ENCODE measurements at places on chromosomes 2 and 18.

- DNase-seq = no peak
Observed at GRCh38 chr2:42752314-42752713, 11.6 kb downstream of the OXER1 start.

DNA sequence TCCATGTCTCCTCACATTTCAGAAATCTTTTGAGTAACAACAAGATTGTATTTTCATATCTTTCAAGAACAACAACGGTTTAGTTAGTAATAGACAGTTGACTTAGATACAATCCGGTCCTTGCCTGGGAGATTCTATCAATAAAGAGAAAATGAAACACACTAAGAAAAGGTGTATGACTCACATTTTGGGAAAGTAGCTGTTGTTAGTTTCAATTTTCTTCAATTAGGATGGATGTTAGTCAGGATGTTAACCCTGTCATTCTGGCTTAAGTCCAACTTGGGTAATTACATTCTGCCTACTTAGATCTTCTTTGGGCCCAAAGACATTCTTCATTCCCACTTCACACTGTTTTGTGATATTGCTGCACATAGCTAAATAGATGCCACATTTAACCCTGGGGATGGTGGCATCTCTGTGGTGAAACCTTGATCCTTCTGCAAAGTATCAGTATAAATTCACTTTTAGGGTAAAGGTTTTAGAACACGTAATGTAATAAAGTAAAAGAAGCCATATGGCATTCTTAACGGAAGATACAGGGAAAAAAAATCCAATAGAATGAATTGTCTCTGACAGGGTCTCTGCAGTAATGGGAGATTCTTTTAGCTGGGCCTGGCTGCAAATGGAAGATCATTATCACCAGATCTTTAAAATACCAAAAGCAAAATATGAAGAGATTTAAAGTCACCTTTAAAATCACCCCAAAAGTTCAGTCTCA lies 365.5 kb downstream of the FIGN start:
- DNase-seq = no peak

DNA sequence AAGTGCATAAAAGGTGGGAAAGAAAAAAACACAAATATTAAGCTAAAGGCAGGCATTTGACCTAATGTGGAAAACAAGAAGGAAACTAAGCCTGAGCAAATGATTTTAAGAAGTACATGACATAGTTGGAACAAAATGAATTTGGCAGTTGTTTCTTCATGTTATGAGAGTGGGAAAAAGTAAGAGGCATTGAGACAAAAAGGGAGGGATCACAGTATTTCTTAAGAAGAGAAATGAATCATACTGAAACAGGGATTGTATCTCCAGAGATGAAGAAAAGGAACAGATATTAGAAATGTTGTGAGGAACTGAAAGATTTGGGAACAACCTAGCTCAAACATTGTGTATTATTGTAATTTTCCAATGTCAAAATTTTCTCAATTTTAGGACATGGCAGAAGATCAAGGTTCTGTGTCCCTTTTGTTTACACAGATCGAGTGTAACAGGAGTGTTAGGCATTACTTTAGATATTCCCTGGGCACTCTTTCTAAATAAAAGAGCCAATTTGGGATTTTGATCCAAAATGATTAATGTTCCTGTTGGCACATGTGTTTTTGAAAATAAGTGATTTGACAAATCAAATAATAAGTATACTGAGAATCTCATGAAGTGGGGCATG lies 98.6 kb downstream of the CALCRL start:
- DNase-seq = no peak

- no peak for DNase-seq
Observed at GRCh38 chr18:54872681-54873080, 44.4 kb downstream of the RAB27B start.

- no peak for DNase-seq
Observed at GRCh38 chr18:4198956-4199355, 256.2 kb downstream of the DLGAP1 start.

DNA sequence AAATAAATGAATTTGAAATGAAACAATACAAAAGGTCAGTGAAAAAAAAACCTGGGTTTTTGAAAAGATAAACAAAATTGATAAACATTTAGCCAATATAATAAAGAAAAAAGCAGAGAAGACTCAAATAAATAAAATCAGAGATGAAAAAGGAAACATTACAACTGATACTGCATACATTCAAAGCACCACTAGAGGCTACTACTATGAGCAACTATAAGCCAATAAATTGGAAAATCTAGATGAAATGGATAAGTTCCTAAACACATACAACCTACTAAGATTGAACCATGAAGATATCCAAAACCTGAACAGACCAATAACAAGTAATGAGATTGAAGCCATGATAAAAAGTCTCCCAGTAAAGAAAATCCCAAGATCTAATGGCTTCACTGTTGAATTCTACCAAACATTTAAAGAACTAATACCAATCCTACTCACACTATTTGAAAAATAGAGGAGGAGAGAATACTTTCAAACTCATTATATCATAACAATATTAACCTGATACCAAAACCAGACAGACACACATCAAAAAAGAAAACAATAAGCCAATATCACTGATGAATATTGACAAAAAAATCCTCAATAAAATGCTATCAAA lies 80.8 kb upstream of the CERS6 start:
- no peak for DNase-seq

- peak; percentile 42 for DNase-seq
Observed at GRCh38 chr18:63518178-63519012, 23.8 kb upstream of the SERPINB12 start.

DNA sequence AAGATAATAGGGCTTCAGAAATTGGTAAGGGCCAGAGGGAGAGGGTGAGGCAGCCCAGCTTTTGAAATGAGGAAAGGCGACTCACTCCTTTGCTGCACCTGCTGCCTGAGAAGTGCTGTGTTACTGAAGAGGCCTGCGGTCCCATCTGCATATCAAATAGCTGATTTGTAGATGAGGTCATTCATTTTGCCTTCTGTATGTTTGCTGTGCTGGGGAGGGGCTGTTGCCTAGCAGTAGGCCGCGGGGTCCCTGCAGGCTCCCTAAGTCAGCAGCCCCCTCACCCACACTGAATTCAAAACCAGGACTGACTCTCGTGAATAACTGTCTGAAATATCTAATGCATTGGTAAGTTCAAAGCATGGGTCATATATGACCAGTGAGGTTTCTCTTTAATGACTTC lies 377.2 kb downstream of the SOX11 start:
- DNase-seq = no peak

GRCh38 chr2:199144036-199144435 lies 313.7 kb downstream of the SATB2 start:
- DNase-seq = no peak

DNA sequence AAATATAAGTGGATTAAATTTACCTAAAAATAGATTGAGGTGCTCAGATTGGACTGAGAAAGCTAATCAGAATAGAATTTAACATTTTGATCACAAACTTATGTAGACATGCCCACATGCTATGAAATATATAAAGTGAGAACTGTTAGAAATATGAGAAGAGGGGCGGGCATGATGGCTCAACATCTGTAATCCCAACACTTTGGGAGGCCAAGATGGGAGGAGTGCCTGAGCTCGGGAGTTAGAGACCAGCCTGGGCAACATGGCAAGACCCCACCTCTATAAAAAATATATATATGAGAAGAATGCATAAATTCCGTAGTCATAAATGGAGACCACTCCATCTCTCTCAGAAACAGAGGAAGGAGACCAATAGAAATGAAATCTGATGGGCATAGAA lies 25.7 kb downstream of the NTSR2 start:
- no peak for DNase-seq

DNA sequence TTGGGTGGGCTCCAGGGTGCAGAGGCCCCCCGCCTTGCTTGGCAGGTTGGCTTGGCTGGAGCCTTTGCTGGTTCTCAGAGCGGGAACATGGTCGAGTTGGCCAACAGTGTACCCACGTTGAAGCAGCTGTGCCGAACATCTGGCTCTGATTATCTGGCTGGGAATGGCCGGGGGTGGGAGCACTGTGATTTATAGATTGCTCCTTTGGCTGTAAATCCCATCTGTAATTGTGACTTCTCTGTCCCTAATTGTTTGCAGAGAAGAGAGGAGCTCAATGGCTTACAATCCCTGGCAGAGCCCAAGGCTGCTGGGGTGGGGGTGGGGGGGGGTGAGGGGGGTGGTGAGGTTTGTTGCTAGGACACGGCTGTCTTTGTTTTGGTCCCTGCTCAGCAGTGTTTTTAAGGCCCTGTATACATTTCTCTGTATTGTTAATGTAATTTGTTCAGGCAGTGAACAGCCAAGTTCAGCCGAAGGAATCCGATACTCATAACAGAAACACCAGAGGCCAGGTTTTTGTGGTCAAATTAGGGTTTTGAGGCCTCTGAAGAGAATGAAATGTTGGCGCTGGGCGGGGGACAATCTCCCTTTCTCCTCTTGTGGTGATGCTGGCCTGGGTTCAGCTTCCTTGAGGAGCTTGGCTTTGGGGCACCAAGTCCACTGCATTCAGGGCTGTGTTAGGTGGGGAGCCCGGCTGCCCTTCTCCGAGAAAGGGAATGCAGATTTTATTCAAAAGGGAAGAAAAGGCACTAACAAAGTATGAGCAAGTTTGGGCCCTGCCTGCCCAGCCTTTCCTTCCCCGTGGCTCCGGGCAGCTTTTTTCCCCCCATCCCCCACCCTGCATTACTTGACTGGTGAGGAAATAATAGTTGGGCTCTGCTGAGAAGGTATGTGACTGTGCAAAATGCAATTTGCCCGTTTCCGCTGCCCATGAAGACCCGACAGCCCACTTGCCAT lies 82.5 kb downstream of the TCF7L1 start:
- DNase-seq = no peak

GRCh38 chr18:22844190-22844589 lies 88.9 kb upstream of the RBBP8 start:
- DNase-seq = no peak

GRCh38 chr18:27789406-27789805 lies 387.5 kb downstream of the CDH2 start:
- no peak for DNase-seq

GRCh38 chr18:36403896-36404820 lies 106.6 kb downstream of the FHOD3 start:
- DNase-seq = no peak

- DNase-seq = no peak
Observed at GRCh38 chr18:10099539-10100140, 185.8 kb downstream of the VAPA start.

GRCh38 chr2:109726379-109727270 lies 67.5 kb upstream of the RGPD5 start:
- DNase-seq = no peak

- DNase-seq = no peak
Observed at GRCh38 chr18:48821251-48821590, 129.5 kb downstream of the SMAD7 start.

DNA sequence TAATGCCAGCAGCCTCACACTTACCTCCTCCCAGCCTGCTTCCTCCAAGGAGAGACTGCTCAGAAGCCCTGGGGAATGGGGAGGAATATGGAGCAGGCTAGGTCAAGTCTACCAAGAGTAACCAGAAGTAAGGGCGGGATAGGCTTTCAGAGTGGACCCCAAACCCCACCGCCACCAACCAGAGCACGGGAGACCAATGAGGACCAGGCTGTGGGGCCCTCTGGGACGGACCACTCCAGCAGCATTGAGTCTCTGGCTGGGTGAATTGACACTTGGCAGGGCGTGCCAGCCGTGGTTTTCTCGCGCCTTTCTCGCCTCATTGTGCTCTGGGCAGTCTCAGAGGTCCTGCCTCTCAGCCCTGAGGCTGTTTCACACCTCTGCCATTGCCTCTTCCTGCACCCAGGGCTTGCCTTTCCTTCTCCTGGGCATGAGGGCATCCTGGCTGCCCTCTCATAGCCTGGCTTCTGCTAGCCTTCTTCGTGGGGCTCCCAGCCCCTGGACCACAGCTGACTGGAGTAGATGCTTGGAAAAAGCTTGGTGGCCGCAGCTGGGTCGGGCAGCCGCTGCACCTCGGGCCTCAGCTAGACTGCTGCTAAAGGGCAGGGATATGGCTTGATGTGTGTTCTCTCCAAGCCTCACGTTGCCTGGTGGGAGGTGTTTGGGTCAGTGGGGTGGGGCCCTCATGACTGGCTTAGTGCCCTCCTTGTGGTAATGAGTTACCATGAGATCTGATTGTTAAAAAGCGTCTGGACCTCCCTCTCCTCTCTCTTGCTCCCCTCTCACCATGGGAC lies 40.5 kb upstream of the HS6ST1 start:
- no peak for DNase-seq

DNA sequence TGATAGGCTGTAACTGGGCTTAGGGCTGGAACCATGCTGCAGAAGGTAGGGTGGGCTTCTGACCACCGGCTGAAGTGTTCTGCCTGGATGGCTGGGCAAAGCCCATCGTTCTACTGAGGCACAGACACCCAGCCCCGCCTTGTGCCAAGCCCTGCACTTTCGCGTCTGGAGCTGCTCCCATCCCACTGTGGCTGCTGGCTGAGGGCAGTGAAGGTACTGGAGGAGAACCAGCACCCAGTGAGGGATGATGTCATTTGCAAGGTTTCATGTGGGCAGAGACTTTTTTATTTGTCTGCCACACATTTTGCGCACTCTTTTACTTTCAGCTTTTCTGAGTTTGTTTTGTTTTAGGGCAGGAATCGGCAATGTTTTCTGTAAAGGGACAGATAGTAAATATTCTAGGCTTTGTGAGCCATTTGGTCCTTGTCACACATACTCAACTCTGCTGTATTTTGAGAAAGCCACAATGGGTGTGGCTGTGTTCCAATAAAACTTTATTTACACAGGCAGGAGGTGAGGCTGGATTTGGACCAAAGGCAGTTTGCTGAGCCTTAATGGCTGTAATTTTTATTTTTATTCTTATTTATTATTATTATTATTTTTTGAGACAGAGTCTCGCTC lies 85.6 kb downstream of the ASB1 start:
- DNase-seq = no peak

DNA sequence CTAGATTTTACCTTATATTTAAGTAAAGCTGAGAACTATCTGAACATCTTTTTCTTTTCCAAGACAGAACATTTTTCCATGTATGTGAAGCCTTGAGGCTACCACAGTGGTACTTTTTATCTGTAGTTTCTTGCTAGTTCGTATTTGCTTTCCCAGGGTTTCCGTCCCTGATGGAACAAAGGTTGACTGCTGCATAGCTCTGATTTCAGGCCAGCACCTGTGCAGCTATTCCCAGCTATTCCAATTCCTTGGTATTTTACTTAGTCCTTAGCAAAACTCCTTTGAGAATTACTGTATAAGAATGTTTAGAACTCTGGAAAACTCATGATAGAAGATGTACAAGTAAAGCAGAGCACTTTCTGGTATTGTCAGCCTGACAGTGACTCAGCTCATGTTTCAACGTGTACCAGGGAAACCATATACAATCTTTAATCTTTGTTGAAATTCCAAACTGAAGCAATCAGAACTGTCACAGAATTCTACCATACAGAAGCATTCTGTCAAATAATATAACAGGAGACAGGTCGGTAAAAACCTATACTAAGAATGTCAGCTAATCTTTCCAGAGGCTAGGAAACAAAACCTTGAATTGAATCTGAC lies 162.2 kb downstream of the PKP4 start:
- no peak for DNase-seq

GRCh38 chr2:169066897-169067296 lies 2.5 kb upstream of the DHRS9 start:
- DNase-seq = no peak

- DNase-seq = no peak
Observed at GRCh38 chr2:189083106-189083505, 96.5 kb downstream of the COL5A2 start.

- no peak for DNase-seq
Observed at GRCh38 chr2:51628917-51629316, 597.0 kb upstream of the NRXN1 start.

Data from CMK (cell line).